ENCODE measurements at places on chromosomes 5 and 9.

- DNase-seq, result no peak
Measured at GRCh38 chr5:136055612-136056309, 27.0 kb downstream of the TGFBI start.

DNA sequence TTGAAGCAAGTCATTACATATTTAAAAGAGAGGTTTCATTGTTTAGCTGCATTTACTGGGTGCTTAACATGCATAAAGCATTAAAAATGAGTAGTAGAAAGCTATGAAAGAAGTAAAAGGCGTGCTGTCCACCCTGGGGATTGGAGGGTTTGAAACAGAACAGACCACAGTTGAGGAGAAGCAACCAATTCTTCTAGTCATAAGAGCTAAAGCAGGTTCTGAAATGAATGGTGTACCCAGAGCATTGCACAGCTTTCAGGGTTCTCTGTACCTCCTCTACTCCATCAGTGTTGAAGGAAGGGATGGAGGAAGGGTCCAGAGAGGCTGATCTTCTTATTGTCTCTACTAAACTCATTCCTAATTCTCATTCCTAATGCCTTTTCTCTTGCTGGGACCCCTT lies 68.9 kb downstream of the SH3RF2 start:
- DNase-seq, result no peak

DNA sequence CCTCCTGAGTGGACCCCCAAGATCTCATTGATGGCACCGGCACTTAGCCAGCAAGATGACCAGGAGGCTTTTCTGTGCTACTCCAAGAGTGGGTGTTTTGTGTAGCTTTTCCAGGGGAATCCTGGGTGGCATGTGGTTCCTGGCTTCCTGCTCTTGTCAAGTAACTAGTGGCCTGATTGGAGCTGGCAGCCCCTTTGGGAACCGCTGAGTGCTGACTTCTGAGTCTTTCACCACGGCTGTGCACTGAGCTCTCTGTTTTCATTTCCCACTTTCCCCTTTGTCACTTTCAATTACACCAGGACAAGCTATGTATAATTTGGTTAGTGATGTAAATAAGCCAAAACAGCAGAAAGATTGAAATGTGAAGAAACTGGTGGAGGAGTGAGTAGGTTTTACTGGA lies 255.4 kb downstream of the GOLPH3 start:
- DNase-seq, result no peak

DNA sequence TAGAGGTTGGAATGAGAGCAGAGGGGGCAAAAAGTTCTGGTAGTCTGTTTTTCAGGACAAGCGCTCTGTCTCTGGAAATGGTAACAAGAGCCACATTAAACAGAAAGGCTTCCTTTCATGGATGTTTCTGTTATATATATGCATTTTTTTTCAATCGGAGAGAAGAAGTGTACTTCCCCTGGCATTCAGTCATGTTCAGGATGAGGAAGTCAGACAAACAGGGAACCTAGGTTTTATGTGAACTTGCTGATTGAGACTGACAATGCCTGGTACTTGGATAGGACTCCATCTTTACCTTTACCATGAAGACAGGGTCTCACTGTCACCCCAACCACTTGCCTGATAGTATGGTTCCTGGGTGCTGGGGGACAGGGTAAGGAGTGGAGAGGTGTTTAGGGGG lies 30.1 kb upstream of the ZBED3 start:
- peak; percentile 12 for DNase-seq

- DNase-seq, result no peak
Measured at GRCh38 chr5:119656023-119656422, 26.7 kb downstream of the FAM170A start.

DNA sequence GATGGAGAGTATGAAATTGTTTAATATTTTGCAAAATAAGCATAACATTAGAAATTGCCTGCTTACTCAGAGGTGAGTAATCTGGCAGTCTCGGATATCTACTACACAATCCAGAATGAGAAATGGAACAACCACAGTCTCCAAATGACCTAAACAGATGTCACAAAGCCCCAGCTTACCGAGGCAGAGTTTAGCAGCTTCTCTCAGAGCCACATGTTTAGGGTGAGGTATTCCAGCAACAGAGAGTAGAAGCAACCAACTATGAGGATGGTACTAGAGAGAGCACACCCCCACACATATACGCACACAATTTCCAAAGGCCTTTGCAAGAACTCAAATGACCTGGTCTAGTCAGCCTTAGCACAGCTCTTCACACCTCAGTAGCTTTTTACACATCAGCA lies 122.7 kb upstream of the LPAR1 start:
- peak; percentile 90 for DNase-seq

DNA sequence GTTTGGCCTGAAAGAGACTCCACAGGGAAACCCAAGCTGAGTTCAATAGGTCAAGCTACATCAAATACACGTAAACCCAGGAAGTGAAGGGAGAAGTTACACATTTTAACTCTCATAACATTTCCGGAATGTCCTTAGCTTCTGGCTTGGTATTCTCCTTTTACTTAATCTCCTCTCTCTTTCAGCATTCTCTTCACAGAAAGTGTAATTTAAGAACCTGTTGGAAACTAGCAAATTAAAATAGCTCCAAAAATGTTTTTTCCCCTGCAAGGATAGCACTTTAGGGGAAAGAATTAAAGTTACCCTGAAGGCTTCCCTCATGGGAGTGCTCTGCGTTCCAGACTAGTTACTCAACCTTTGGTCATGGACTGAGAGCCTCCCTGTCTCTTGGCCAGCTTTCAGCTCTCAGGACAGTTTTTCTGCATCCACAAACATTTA lies 292.7 kb upstream of the TARS1 start:
- DNase-seq, result peak; percentile 95

- peak; percentile 48 for DNase-seq
Measured at GRCh38 chr5:96256795-96257470, 176.1 kb downstream of the PCSK1 start.

DNA sequence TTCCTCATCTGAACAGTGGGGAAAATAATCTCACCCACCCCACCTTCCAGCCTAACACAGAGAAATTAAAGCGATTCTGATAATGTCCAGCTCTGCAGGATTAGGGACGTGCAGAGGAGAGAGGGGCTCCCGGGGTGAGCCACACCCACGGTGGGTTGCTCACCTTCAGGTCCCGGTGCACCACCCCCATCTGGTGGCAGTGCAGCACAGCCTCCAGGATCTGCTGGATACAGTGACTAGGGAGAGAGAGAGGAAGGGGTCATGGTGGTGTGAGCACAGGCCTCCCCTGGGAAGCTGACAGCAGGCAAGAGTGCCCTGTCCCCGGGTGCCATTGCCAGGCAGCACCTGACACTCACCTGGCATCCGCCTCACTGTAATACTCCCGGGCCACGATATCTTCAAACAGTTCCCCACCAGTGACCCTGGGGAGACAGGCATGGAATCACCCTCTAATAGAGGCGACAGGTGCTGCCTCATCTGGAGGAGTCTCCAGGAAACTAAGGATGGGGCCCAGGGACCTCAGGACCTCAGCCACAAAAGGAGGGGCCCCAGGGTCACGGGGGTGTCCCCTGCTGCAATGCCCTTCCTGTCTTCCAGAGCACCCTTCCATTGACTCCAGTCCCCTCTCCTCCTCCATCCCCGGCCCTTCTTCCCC lies 33.0 kb downstream of the CAMK2A start:
- no peak for DNase-seq

GRCh38 chr9:113941056-113941455 lies 64.9 kb downstream of the ZNF618 start:
- no peak for DNase-seq

GRCh38 chr5:126755593-126755992 lies 21.3 kb upstream of the LMNB1 start:
- DNase-seq, result no peak

DNA sequence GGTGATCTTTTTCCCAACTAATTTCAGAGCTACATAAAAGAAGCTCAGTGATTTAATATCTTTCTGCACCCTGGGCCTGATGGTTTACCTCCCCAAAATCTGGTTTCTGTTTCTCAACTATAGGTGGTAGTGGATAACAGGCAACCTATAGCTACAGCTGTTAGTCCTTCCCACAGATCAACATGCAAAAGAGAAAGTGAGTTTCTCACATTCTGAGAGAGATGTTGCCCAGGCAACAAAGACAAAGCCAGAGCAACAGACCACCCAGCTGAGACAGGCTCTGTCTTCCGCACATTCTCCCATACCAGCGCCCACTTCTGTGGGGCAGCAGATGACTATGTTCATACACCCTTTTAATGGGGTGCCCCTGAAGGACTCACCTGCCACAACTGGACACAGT lies 40.7 kb upstream of the PPP2R2B start:
- DNase-seq, result no peak

DNA sequence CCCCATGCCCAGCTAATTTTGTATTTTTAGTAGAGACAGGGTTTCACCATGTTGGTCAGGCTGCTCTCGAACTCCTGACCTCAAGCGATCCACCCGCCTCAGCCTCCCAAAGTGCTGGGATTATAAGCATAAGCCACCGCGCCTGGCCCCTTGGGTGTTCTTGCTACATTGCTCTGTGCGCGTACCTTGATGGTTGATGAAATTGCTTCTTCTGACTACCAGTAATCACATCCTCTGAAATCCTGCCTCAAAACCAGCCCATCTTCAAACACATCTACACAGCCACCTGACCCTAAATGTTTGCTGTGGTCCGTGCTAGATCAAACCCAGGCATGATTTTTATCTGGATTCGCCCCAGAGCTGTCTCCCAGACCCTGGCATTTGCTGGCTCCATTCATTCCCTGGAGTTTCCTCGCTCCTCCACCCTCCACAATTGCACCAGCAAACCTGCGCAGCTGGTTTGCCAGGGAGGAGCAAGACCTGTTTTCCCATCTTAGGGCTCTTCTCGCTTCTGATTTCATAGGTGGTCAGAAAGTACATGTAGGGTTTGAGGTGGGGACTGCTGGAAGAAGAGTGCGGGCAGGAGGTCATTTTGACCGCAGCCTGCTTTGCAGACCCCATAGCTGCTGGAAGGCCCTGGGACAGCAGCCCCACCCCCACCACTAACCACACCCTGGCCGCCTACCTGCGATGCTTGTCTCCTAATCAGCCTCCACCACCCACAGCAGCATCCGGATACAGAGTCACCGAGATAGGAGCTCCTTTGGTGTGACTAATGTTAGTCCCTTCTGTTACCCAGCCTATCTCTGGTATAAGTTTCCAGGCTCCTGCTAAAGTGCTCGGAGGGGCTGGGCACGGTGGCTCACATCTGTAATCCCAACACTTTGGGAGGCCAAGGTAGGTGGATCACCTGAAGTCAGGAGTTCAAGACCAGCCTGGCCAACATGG lies 22.7 kb downstream of the SWI5 start:
- DNase-seq, result no peak

DNA sequence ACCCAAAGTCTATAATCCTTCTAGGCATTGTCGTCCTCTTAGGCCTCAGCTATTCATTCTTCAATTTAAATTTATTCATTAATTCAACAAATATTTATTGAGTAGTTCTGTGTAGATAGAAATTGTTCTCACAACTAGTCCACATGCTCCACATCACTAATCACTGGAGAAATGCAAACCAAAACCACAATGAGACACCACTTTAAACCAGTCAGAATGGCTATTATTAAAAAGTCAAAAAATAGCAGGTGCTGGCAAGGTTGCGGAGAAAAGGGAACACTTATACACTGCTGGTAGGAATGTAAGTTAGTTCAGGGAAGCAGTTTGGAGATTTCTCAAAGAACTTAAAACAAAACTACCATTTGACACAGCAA lies 51.1 kb upstream of the TNFSF15 start:
- no peak for DNase-seq

DNA sequence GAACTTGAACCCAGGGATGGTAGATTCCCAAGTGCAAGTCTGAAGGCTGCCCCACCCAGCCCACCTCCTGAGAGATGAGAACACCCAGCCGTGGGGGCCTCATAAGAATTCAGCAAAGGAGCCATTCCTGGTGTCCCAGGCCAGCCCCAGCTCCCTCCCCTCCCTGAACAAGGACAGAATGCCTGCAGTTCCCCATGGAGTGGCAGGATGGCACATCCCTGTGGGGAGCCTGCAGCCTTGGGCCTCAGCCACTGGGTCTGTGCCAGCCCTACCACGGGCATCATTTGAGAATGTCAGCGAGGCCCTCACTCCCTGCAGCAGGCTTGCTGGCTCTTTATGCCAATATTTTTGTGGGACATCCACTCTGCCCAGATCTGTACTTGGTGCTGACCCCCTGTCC lies 36.2 kb upstream of the RAPGEF1 start:
- no peak for DNase-seq

- no peak for DNase-seq
Measured at GRCh38 chr5:95365302-95366095, 25.7 kb upstream of the FAM81B start.

DNA sequence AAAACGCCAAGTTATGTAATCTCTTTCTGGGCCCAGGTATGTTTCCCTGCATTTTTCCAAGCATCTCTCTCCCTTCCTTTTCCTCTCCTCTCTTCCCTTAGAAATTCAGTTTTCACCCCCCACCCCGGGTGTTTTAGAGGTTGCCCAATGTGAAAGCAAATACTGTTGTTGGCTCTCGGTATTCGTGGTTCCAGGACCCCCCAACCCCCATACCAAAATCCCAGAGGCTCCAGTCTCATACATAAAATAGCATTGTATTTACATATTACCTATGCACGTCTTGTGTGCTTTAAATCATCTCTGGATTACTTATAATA lies 48.8 kb downstream of the ACER2 start:
- no peak for DNase-seq

- no peak for DNase-seq
Measured at GRCh38 chr9:108852079-108852478, 3.7 kb downstream of the ACTL7B start.

- DNase-seq, result no peak
Measured at GRCh38 chr5:130710596-130710995, 454.5 kb downstream of the HINT1 start.

DNA sequence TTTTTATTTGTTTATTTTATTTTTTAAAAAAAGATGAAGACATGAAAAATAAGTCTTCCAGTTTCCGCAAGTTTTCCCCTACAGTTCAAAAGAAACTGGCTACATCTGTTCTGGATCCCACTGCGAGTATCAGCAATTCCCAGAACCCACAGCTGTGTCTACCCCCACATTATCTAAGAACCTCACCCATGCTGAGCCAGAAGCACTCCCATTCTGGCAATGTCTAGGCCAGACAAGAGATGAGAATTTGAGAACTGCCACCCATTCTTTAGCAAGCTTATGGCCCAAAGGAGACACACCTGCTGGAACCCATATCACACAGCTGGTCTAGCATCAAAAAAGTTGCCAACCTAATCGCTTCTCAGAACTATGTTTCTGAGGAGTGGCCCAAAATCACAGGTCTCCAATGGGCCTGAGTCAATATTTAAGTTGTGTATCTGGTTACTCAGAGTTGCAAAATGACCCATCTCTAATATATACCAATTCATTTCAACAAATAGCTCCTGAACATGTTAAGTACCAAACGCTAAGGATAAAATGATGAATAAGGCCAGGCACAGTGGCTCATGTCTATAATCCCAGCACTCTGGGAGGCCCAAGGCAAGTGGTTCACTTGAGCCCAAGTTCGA lies 27.1 kb downstream of the MTMR12 start:
- DNase-seq, result no peak

Data from muscle of leg (tissue), 16 donors.